Stimulated activated naive B cell treated with anti-CD40 and anti-IgM and Interleukin-4, amounts not matched to agents 10 μg/mL and 1 μg/mL and 100 μg/mL, for 72 hours (primary cell): ENCODE measurements at places on chromosomes 7 and 10.

- no peak for DNase-seq
Observed at GRCh38 chr7:32033006-32033405, 37.2 kb downstream of the PDE1C start.

GRCh38 chr7:103718482-103719061 is 270.9 kb downstream of the RELN start:
- no peak for DNase-seq

GRCh38 chr7:47536661-47537611 is 45.0 kb downstream of the TNS3 start:
- DNase-seq = no peak

DNA sequence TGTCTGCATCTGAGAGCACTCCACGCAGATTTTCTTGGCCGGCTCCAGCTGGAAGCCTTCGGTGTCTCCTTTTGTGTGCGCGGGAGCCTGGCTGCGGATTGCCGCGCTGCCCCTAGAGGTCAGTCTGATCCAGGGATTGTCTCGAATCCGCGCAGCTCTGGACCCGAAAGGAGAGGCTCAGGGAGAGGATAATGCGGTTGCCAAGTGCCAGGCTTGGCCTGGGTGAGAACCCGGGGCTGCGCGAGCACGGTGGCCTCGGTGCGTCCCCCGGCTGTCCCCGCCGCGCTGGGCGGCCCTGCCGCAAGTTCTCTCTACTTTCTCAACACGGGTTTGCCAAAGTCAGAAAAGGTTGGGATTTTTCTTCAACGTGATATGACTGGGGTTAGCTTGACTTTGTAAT is 140.9 kb downstream of the ADCYAP1R1 start:
- peak; percentile 2 for DNase-seq

GRCh38 chr7:74690474-74690873 is 33.0 kb downstream of the GTF2I start:
- DNase-seq = no peak

DNA sequence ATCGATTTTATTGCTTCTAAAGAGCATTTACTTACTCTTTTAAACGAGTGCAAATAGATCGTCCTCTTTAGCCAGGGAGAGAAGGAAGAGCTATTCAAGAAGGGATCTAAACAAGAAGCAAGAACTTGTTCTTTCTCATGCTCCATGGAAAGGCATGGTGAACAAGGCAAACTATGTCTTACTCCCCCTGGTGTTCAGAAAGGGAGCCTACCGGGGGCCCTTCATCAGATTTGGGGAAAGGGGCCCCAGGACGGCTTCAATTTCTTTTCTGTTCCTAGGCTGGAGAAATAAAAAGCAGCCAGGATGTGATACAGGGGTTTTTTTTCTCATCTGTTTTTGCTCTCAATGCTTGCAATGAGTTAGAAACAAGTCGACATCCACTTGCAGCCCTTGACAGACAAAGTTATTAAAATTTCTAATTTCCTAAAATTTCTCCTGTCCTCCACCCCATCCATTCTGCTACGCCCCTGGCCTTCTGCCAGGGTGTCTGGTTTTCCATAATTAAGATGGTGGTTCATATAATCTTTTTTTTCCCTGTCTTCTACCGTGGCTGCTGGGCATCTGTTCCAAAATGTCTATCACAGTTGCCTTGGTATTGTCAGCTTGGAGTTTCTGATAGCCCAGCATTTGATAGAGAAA is 214.4 kb downstream of the CREB5 start:
- peak; percentile 11 for DNase-seq

GRCh38 chr10:124831116-124831515 is 29.5 kb downstream of the ABRAXAS2 start:
- no peak for DNase-seq

DNA sequence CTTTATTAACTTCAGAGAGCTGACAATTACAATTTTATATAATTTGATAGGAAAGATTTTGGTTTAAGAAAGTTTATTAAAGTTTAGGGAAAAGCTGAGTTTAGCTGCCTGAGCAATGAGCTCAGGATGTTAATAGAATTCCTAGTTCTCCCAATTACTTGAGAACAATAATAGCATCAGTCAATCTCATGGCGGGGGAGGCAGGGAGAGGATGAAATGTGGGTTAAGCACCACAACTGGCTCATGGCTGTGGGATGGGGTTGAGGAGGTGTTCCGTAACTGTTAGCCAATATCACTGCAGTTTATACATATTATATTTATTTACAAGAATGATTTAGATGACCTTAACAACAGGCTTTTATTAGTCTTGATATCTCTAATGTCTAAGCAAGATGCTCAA is 266.9 kb upstream of the IMMP2L start:
- DNase-seq = no peak

DNA sequence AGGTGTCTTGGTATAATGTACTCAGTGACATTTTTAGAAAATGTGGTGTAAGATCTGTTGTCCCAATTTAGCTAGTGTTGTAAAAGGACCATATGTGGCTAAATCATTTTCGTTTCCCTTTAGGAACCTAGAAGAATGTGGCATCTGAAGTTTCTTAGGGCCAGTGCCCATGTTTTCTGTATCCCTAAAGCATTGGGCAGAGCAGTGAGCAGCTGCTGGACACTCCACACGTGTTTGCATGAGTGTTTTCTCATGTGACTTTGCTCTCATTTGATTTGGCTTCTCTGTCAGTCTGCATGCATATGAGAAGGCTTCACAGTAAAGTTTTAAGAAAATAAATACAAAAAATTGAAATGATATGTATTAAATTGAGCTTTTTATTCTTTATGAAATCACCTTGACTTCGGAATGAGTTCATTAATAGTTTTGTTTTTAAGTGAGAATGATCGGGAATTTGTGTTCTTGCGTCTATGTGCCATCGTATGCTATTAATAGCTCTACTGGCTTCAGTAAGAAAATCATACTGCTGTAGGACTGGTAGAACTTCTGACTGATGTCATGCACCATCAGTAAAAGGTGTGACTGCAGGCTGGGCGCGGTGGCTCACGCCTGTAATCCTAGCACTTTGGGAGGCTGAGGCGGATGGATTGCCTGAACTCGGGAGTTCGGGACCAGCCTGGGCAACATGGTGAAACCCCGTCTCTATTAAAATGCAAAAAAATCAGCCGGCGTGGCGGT is 61.3 kb downstream of the RBM33 start:
- no peak for DNase-seq

GRCh38 chr7:128961030-128961659 is 23.4 kb downstream of the IRF5 start:
- DNase-seq = no peak

- no peak for DNase-seq
Observed at GRCh38 chr7:47026780-47027361, 555.0 kb downstream of the TNS3 start.

GRCh38 chr10:127265288-127265687 is 68.9 kb upstream of the INSYN2A start:
- DNase-seq = no peak

GRCh38 chr7:2698581-2699288 is 10.7 kb downstream of the AMZ1 start:
- DNase-seq = peak; percentile 83

GRCh38 chr7:2143450-2143849 is 89.3 kb downstream of the MAD1L1 start:
- DNase-seq = no peak

DNA sequence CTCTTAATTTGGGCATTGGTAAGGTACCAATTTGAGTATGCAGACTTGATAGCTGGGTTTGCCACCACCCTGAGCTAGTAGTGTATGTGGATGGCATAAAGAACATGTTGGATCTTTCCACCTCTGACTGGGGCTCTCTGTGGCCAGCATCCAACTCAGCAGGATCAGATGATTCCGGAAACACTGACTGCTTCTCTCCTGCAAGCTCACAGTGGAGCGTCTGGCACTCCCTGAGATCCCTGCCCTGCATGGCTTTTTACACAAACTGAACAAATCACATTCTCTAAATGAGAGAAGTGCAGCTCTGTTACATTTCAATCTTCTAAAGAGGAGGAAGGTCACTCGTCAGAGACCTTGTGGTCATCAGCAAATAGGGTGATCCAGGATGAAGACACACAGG is 1057.5 kb downstream of the NRG3 start:
- no peak for DNase-seq

DNA sequence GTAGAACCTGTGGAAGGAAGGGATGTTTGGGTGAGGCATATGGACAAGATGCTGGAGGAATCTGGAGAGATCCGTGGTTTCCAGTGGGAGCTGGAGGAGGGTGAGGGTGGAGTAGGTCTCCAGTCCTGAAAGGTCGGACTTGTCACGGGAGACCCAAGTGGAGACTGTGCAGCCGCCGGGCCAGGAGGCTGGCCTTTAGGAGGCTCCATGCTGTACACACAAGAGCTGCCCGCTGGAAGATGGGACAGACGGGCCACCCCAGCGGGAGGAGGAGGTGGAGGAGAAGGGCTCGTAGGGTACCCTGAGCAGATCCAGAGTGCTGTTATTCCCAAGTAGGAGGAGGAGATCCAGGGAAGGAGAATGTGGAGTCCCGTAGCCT is 106.7 kb downstream of the NKX6-2 start:
- DNase-seq = no peak

- no peak for DNase-seq
Observed at GRCh38 chr7:81715984-81716588, 53.8 kb downstream of the HGF start.

DNA sequence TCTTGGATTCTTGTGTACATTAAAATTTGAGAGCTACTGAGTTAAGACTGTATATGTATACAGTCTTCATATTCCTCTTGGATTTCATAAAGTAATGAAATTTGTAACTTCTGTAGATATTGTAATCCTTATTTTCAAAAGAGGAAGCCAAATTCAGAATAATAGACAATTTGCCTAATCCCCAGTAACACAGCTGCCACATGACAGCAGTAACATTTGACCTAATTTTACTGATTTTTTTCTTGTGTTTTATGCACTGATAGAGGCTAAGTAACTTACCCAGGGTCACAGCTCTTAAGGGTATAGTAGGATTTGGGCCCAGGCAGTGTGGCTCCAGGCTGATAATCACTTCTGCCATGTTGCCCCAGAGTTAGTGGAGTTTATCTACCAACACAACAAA is 40.4 kb upstream of the IL6 start:
- DNase-seq = no peak

- no peak for DNase-seq
Observed at GRCh38 chr10:114515298-114515914, 111.1 kb upstream of the AFAP1L2 start.

- no peak for DNase-seq
Observed at GRCh38 chr7:4188651-4189050, 493.4 kb upstream of the FOXK1 start.

- DNase-seq = no peak
Observed at GRCh38 chr10:57638411-57638810, 629.3 kb downstream of the IPMK start.

DNA sequence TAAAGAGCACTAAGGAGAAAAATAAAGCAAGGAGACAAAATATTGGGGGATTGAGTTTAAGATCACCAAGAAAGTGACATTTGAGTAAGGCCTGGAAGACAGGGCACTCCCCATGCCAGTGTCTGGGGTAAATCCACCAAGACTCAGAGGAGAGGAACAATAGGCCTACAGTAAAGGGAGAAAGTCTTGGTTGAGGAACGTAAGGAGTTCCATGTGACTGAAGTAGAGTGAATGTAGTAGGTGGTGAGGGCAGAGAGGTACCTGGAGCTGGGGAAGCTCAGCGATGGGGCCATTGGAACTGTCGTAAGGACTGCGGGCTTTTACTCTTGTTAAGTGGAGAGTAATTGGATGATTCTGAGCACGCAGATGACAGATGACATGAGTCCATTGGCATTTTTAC is 69.4 kb downstream of the CPED1 start:
- no peak for DNase-seq

DNA sequence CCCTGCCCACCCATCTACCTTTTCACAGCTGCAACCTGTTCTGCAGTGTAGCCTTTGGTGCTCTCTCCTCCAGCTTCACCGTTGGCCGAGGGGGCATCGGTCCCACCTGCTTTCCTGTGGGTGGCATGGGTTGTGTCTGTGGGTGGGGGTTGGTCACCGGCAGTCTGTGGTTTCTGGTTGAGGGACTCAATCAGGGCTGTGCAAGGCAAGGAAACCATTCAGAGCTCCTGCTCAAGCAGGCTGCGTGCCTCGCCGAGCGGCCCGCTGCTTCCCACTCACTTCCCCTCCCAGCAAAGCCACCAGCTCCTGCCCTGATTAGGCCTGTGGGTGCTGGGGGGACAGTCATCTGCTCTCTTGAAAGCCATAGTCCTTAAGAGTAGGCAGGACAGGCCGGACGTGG is 9.8 kb downstream of the DNAJB12 start:
- no peak for DNase-seq

GRCh38 chr7:128934361-128935341 is 3.1 kb upstream of the IRF5 start:
- peak; percentile 49 for DNase-seq

DNA sequence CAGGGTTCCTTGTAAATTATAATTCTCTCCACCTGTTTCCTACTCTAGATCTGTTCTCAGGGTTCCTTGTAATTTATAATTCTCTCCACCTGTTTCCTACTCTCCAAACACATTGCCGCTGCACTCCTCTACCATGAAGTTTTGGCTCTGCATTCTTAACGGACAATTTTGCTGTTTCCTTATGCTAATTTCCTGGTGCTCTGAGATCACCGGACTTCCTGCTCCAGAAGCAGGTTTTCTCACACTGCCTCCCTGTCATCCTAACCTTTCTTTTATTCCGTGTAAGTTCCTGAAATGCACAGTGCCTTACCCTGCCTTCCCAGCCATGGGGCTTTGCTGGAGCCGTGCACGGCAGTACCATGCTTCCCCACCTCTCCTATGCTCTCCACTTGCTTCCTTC is 256.8 kb downstream of the PLXNA4 start:
- DNase-seq = no peak

DNA sequence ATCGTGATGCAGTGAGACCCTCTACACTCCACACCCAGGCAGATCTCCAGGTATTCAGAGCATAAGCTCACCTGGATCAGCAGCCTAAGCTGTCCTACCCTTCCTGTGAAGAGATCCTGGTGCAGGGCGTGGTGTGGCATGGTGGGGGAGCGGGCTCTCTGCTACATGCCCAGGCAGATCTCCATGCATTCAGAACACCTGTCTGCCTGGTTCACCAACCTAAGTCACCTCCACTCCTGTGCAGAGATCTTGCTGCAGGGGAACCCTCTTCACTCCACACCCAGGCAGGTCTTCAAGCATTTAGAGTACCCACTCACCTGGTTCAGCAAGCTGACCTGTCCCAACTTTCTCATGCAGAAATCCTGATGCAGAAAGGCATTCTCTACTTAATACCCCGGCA is 394.4 kb upstream of the SEMA3A start:
- no peak for DNase-seq

- no peak for DNase-seq
Observed at GRCh38 chr7:74561898-74562613, 95.5 kb upstream of the GTF2I start.

GRCh38 chr7:112056409-112056808 is 149.8 kb downstream of the DOCK4 start:
- DNase-seq = no peak

- no peak for DNase-seq
Observed at GRCh38 chr7:87170828-87171227, 18.6 kb downstream of the DMTF1 start.
